ENCODE measurements at places on chromosomes 5 and 9. TPM values are rescaled to one million over a fixed set of nuclear protein-coding genes. Genes with fewer than 3 reads are reported as not detected.
A peak's percentile ranks its signal among the peaks of the same experiment; 100 is the strongest.

- H3K4me1 ChIP-seq = no peaks in the 10 kb centered on the region
- no peaks in the 10 kb centered on the region for H3K27me3 ChIP-seq
- no peaks in the 10 kb centered on the region for H3K36me3 ChIP-seq
- no peak for DNase-seq
- no peak overlapping the region for H3K4me3 ChIP-seq
- no peak overlapping the region for H3K27ac ChIP-seq
These were observed 13.3 kb upstream of the BTNL3 start for GRCh38 chr5:180975338-180975737.

Gene PCDHGB3
- 3.1 TPM for total RNA-seq

Gene GABRA6
- total RNA-seq = 6.1 TPM

Gene SHLD3
- total RNA-seq = 2.1 TPM

DNA sequence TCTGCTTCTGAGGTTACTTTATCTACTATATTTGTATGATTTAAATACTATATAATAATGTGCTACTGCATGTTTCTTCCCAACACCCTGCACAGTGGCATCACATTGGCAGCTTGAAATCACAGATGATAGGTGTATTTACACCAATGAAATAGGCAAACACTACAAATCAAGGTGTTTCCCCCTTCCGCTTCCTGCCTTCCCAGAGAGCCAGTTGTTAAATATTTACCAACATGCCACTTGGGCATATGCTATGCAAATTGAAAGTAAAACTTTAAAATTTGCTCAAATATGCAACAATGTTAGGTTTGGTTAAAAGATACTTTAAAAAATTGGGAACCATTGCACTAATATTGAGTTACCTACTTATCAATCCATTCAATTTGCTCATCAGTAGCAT is 58.2 kb upstream of the SMARCA2 start:
- no peak overlapping the region for H3K27ac ChIP-seq
- H3K27me3 ChIP-seq = no peaks in the 10 kb centered on the region
- no peaks in the 10 kb centered on the region for H3K4me1 ChIP-seq
- H3K4me3 ChIP-seq = no peak overlapping the region
- no peaks in the 10 kb centered on the region for H3K36me3 ChIP-seq
- no peak for DNase-seq

Gene ELOVL7
- total RNA-seq = 23.8 TPM

DNA sequence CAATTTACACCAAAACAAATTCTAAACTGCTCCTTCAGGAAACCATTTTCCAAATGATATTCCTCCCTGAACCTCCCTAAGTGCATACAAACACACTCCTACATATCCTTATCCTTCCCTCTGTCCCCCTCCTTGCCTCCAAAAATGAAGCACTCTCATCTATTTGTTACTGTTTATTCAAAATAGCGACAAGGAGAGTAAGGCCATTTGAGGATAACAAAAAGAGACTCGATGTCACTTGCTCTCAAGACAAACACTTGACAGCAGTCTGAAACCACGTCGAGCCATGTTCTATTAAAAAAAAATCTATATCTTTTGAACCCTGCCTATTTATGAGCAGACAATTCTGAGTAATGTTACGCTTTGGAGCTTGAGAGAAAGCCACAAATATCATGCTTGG is 547.9 kb downstream of the DTWD2 start:
- H3K4me3 ChIP-seq = no peak overlapping the region
- H3K4me1 ChIP-seq = no peaks in the 10 kb centered on the region
- H3K27ac ChIP-seq = no peak overlapping the region
- DNase-seq = no peak
- no peaks in the 10 kb centered on the region for H3K36me3 ChIP-seq

DNA sequence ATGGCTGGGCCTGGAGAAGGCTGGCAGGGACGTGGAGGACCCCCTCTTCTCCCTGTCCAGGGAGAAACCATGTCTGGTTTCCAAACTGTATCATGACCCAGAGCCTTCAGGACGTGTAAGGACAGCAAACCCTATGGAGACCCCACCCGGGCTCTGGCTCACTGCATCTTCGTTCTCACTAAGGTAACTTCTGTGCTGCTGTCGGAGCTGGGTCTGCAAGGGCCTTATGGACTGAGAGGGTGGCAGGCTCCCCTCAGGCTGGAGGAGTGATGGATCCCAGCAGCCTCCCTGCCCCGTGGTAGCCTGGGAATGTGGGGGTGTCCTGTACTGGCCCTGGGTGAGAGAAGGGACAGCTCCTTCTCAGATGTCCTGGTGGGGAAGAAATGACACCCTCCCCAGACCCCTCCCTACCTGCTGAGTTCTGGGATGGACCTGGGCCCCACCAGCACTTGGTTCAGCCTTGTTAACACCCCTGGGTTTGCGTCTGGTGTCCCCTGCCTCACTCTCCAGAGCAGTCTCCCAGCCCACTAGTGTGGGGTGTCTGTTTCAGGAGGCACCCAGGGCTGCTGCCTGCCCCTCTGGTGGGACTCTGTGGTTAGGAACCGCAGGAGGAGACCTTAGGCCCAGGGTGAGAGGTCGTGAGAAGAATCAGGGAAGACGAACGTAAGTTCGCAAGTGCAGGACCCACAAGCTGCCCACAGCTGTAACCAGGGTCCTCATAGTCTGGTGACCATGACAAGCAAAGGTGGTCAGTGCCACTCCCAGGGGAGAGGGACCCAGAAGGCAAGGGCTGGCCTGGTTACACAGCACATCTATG is 6.6 kb downstream of the SPATA31E1 start:
- no peaks in the 10 kb centered on the region for H3K36me3 ChIP-seq
- no peaks in the 10 kb centered on the region for H3K27me3 ChIP-seq
- H3K4me3 ChIP-seq = no peak overlapping the region

DNA sequence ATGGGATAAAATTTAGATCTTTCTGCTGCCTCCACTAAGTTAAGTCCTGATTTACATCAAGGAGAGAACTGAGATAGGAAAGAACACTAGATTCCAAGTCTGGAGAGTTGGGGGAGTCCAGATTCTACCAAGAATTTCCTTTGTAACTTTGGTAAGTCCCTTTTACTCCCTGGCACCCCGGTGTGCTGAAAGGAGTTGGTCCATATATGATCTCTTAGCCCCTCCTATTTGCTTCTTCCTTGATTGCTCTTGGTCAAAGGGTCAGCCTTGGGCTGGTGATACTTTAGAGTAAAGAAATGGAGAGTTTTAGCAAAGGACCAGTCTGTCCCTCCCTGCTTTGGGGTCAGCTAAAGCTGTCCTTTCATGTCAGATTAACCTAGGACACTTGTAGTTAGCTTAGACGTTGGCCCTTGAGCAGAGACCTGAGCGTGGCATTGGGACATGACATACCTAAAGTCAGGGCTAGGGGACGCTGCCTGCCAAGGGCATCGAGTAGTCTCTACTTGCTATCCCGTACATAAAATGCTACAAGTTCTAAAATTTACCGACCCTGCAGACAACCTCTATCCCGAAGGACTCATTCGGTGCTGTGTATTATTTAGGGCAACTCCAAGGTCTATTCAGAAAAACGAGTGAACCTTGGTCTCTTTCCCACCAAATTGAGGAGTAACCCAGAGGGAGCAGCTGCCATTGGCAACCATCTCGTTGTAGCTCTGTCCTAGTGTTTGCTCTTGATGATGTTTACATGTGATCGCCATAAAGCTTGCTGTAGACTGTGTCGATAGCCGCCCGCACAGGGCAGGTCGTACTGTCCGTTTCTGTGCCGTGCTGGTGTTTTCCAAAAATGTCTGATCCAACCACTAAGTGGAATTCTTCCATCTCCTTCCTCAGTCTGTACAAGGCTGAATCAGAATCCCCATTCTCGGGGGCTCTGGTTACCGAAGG is 94.4 kb downstream of the PDE6A start:
- no peaks in the 10 kb centered on the region for H3K27me3 ChIP-seq
- no peaks in the 10 kb centered on the region for H3K36me3 ChIP-seq
- H3K4me1 ChIP-seq = no peaks in the 10 kb centered on the region
- H3K4me3 ChIP-seq = no peak overlapping the region
- DNase-seq = no peak

Gene CTNND2
- total RNA-seq = 5.5 TPM

Gene PLPPR1
- 2.8 TPM for total RNA-seq

Gene RAD50
- total RNA-seq = 37.0 TPM

- H3K27ac ChIP-seq = no peak overlapping the region
- H3K36me3 ChIP-seq = no peaks in the 10 kb centered on the region
- peak; percentile 32 for DNase-seq
- H3K4me3 ChIP-seq = no peak overlapping the region
- no peaks in the 10 kb centered on the region for H3K4me1 ChIP-seq
These were observed 23.7 kb upstream of the NPR3 start for GRCh38 chr5:32687499-32687831.

Measured in prostate gland (tissue), 2 donors.